ENCODE measurements at places on chromosomes 5 and 9. TPM values are rescaled to one million over a fixed set of nuclear protein-coding genes. Genes with fewer than 3 reads are reported as not detected.

DNA sequence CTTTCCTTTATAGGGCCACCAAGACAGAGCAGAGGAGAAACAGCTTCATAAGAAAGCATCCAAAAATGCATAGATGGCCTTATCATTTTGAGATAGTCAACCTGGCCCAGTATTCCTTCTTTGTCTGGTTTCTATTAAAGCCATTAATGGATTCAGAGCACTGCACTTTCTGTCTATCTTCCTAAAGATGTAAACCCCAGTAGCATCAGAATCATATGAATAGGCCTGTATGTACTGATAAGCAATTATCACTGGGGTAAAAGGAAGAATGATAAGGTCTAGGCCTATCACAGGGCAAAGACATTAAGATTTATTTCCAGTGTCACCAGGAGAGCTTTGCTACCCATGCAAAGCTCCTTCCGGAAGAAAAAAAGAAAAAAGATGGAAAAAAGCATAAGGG, 432.5 kb upstream of the C9orf72 start:
- no peak for DNase-seq

DNA sequence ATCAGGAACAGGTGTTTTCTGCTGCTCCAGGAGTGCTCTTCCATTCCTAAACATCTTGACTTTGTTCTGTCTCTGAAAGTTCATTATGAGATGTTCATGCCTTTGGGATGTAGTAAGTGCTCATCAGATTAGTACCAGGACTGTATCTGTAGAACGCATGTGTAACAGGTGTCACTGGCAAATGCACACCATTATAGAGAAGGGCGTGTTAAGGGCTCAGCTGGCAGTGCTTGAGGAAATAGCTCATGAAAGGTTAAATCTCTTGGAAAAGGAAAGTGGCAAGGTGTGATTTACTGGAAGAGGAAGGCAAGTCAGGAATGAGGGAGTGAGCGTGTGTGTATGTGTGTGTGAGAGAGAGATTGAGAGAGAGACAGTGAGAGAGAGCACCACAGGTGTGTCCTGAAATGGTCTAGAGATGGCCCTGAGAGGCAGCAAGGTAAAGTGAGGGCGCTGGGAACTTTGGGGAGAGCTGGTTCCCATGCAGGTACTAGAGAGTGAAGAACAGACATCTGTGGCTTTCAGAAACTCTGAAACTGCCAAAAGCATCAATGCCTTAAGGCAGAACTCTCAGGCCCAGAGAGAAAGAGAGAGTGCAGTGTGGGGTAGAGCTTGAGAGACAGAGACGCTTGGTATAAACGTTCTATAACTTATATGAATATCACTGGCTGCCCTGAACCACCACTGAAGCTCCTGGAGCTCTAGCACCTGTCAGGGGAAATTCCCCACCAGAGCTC, 13.7 kb upstream of the CXCL14 start:
- no peak for DNase-seq

Gene ACOT12
- not detected for total RNA-seq

- no peak for DNase-seq
Observed at GRCh38 chr9:88852794-88853193, 138.5 kb upstream of the S1PR3 start.

- no peak for DNase-seq
Observed at GRCh38 chr5:53766673-53767072, 206.2 kb downstream of the NDUFS4 start.

Data from activated CD4-positive, alpha-beta memory T cell treated with anti-CD3 and anti-CD28 coated beads for 36 hours (primary cell).